ENCODE measurements at places on chromosomes 2 and 18.

- peak; percentile 15 for DNase-seq
These were observed 71.9 kb upstream of the KLHL29 start for GRCh38 chr2:23312996-23313606.

DNA sequence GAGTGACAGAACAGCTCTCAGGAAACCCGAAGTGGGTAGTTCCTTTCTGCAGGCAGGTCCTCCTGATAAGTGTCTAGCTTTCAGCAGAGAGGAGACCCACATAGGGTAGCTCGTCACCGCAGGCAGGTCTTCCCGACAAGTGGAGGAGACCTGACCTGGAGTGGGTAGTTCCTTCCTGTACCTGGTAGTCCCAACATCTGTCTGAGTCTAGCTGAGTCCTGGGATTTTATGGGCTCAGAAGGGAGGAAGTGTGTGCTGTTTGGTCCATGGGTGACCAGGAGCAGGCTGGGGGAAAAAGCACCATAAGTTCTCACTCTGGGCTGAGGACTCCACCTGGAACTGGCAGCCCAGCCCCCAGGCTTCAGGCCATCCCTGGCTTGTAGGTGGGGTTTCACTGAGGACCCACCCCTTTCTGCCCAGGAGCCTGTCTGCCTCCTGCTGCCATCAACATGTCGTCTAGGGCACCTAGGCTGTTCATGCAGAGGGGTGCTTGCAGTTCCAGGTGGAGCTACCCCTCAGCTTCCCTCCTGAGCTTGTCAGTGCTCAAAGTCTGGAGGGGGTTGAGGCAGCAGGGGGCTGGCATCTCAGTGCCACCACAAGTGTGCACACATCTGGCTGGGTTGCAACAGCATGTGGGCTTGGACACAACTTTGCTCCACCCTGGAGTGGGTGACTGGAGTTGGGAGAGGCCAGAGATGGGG, 9.4 kb downstream of the DYSF start:
- no peak for DNase-seq

- DNase-seq = peak; percentile 76
These were observed 68.4 kb upstream of the CTDP1 start for GRCh38 chr18:79611040-79611681.

DNA sequence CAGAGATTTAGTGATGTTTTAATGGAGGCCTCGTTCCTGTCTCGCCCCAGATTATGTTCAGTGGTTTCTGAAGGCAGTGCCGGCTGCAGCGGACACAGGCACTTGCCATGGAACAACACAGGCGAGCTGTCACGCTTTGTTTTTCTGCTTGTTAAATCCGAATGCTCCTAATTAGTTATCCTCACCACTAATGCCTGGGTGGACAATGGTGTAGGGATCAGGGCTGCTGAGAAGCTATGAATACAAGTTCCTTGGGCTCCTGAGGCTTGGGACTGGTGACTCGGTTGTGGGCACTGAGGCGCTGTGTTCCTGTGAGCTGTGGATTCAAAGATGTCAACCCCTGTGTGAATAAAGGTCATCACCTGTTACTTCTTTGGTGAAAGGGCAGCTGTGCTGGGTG, 123.5 kb downstream of the PLEKHM3 start:
- DNase-seq = no peak

- DNase-seq = no peak
These were observed 266.0 kb downstream of the ALPK2 start for GRCh38 chr18:58362829-58363271.

- DNase-seq = peak; percentile 41
These were observed 74.1 kb downstream of the TLK1 start for GRCh38 chr2:171086352-171087290.

GRCh38 chr2:40434731-40435271, 17.1 kb downstream of the SLC8A1 start:
- DNase-seq = peak; percentile 98

- DNase-seq = no peak
These were observed 31.4 kb downstream of the KCTD1 start for GRCh38 chr18:26516964-26517363.

DNA sequence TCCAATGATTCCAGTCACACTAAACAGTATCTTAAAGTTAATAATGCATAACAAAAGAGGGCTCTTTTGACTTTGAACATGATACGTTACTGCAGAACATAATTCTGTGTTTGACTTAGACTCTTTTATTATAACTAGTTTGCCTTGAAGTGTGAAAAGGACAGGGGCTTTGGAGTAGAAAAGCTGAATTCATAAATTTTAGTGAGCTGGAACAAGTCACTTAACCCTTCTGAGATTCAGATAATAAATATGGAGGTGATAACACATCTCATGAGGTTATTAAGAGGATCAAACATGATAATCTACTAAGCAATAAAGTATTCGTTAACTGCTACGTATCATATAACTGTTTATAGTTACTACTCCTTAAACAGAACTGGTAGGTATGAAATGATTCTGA, 44.7 kb upstream of the FLACC1 start:
- DNase-seq = no peak

DNA sequence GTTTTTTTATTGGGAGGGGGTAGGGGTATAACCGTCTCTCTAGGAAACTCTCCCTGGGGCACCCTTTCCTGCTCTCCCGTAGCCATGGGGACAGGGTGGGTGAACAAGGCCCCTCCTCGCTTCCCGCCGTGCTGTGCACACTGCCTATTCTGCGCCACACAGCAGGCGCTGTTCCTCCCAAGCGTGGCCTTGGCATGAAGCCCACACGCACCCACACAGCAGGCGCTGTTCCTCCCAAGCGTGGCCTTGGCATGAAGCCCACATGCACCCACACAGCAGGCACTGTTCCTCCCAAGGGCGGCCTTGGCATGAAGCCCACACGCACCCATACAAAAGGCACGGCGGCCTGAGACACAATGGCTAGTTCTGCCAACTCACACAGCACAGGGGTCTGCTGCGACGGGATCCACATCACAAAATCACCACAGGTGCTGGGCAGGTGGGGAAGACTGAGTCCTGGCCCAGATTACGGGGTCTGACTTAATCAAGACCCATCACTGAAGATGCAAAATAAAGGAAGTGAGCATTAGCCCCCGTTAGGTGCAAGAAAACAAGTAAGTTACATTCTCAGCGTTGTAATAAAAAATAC, 46.6 kb upstream of the TPO start:
- DNase-seq = no peak

DNA sequence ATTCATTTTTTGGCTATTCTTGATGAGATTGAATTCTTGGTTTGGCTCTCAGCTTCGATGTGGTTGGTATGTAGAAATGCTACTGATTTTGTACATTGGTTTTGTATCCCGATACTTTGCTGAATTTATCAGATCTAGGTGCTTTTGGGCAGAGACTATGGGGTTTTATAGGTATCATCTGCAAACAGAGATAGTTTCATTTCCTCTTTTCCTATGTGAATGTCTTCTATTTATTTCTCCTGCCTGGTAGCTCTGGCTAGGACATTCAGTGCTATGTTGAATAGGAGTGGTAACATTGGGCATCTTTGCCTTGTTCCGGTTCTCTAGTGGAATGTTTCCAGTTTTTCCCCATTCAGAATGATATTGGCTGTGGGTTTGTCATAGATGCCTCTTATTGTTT, 5.5 kb upstream of the TACR1 start:
- no peak for DNase-seq

DNA sequence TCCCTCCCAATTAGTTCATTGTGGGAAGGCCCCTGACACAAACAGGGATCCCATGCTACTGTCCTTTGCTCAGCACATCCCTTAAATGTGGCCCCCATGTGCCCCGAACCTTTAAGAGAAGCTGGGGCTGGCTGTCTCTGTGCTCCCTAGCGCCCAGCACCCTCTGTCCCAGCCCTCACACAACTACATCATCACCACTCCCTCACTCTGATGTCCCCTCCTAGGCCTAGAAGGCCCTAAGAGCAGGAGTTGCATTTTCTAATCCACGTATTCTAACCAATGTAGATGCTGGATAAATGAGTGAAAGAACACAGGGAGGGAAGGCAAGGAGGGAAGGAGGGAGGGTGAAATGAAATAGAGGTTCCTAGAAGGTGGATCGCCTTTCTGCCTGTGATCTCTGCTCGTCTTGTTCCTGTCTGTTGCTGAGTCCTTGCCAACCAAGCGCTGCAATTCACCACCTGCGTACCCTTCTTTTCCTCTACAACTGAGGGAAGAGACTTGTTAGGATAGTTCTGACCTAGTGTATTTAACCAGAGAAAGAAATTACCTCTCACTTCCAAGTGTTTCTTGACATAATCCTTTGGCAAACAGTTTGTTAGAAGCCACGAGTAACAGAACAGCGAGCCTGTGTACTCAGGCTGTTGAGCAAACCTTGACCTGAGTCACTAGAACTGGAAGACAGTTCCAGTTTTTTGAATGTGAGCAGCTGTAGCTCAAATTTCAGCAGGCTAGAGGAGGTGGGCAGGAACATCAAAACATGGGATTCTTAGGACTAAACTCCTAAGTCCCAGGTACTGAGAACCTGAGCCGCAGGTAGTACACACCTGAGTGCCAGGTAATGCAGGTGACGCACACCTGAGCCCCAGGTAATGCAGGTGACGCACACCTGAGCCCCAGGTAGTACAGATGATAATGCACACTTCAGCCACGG, 181.5 kb upstream of the ID2 start:
- no peak for DNase-seq

DNA sequence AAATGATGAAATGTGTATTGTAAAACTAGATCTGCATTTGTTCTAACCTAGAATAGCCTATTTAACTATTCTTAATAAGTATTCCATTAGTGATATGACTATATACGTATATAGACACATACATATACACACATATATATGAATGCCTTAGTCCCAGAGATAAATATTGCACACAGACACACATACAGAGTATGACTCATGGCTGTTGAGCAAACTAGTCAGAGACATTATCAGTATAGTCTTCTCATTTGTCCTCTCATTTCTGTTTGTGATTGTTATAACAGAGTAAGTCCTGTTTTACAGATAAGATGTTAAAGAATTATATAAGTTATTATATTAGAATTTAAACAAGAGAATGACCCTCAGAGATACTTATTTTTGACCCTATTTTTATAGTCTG, 202.5 kb downstream of the CCDC102B start:
- no peak for DNase-seq

DNA sequence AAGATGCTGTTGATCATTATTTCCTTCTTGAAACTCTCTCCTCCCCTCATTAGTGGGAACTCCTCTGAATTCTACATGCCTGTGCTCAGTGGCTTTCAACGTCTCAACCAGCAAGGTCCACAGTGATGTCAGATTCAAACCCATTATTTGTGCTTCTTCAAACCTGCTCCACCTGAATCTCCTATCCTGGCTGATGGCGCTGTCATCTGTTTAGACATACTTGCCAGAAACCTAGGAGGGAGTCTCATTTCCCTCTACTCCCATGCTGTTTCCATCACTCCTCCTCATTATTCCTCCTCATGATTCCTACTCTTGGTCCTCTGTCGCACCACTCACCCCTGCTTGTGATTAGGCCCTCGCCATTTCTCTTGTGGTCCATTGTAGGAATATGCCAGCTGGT, 2.9 kb upstream of the LPIN2 start:
- DNase-seq = no peak

DNA sequence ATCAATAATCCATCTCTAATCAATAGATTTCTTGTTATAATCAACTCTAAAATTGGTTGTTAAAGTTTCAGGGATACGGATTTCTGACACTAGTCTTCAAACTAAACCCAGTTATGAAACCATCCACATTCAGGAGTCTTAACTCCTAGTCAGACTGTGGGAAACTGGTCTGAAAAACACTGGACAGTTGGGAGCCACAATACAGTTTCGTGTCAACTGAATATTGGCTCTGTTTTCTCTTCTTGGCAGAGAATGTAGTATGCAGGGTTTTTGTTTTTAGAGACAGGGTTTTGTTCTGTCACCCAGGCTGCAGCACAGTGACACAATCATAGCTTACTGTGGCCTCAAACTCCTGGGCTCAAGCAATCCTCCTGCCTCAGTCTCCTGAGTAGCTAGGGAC, 123.1 kb downstream of the RTTN start:
- DNase-seq = no peak

DNA sequence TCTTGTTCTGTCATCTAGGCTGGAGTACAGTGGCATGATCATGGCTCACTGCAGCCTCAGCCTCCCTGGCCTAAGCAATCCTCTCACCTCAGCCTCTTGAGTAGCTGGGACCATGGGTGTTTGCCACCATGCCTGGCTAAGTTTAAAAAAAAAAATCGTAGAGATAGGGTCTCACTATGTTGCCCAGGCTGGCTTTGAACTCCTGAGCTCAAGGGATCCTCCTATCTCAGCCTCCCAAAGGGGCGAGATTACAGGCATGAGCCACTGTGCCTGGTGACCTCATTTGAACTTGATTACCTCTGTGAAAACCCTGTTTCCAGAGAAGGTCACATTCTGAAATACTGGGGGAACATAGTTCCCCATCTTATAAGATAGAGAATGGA, 190.3 kb downstream of the NEDD4L start:
- no peak for DNase-seq

- no peak for DNase-seq
These were observed 14.9 kb upstream of the KCNS3 start for GRCh38 chr2:17863539-17863938.

DNA sequence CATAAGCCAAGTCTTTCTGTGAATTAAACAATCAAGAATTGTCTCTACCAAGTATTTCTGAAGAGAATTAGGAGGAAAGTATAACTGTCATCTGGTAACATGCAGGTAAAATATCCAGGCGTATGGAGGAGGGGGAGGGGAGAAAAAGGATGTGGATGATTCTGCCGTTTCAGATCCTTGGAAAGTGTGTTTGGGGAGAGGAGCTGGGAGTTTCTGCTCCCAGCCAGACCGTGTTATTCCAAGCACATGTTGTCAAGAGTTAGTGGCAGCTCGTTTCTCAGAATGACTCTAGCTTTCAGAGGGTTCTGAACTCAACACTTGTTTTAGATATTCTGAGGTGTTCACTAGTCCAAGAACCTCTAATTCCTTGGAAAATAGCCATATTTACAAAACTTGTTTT, 137.6 kb downstream of the FAM124B start:
- DNase-seq = no peak

DNA sequence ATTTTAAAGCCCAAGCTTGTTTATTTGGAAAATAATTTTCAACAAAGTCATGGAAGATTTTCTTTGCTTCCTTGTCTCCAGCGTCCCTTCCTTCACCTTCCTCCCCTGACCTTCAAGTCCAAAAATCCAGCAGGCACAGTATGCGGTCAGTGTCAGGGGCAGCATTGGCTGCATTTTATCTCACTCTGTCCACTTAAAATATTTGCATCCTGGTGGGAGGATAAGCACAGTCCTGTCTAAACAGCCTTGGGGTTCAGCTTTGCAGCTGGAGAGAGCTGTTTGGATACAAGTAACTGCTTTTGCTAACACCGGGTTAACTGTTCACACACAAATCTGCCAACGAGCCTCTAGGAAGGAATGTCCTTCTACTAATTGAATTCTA, 318.1 kb downstream of the PDE11A start:
- no peak for DNase-seq

- peak; percentile 41 for DNase-seq
These were observed 4.8 kb downstream of the TNFRSF11A start for GRCh38 chr18:62329691-62330454.

DNA sequence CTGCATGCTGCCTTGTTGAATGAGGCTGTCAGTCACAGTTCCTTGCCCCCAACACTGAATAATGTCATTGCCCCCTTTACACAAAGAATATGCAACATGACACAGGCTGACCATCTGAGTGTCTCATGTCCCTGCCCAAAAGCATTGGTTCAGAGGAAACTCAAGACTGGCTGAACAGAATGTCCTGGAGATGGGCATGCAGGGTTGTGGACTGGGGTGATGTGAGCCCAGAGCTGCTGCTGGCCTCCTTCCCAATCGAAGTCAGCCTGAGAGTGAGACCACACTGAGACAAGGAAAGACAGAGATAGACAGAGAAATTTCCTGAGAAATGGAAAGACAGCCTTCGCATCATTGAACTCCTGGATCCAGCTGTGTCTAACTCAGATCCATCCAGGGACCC, 110.1 kb downstream of the PID1 start:
- DNase-seq = no peak
